ENCODE measurements at places on chromosomes 4 and X.

GRCh38 chr4:69096111-69096656 is at the start of gene UGT2B7:
TSS of gene UGT2B7 (plus strand) at chr4:69096474. CDS start at chr4:69096521, 47 bp downstream.
- no peak for DNase-seq

- DNase-seq, result no peak
These were observed 194.6 kb upstream of the C1QTNF7 start for GRCh38 chr4:15233264-15233597.

DNA sequence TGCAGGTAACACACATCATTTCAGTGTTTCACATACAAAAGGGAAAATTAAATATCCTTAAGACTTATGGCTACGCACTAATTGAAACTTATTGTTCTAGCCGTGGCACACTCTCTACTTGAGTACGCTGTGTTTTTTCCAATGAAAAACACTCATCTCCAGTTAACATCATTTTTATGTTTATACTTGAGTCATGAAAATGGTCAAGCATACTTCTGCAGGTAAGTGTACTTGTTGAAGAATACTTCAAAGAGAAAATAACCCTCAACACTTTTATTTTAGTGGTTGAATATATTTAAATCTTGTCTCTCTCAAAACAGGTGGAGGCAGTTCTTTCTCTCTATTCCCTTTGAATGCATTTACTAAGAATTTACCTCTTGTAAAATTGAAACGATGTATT is 538.7 kb upstream of the PCDH7 start:
- no peak for DNase-seq

DNA sequence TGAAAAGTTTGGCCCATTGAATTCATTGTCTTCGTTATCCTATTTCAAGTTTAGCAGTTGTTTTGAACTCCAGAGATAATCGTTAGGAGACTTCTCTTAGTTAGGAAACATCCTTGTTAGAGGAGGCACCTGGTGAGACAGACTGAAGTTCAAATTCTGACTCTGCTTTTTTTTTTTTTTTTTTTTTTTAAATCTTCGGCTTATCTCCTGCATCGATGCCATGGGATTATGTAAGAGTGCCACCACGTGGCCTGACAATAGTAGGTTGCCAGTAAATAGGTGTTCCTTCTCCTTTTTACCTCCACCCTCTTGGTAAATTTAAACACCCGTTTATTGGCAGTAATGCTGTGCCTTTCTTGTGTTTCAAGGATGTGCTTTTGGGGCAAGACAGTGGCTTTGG is 149.3 kb downstream of the SOWAHB start:
- no peak for DNase-seq

DNA sequence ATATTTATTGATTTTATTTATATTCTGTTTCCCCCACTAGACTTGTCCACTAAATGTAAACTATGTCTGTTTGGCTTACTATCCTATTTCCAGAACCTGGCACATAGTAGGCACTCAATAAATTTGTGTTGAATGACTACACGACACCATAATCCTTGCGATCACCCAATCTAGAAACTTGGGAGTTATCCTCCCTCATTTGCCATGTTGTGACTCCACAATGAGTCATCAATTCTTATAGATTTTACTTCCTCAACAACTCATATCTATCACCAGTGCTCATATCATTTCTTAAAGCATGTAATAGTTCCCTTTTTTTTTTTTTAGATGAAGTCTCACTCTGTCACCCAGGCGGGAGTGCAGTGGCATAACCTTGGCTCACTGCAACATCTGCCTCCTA is 39.9 kb upstream of the VAMP7 start:
- DNase-seq, result no peak

- DNase-seq, result no peak
These were observed 2.3 kb upstream of the FOXP3 start for GRCh38 chrX:49266523-49267445.

GRCh38 chr4:6063684-6064083 is 45.5 kb upstream of the C4orf50 start:
- DNase-seq, result no peak

GRCh38 chr4:158313566-158313965 is 103.3 kb downstream of the TMEM144 start:
- DNase-seq, result no peak

- DNase-seq, result no peak
These were observed 53.1 kb upstream of the TSPAN5 start for GRCh38 chr4:98711526-98711925.

- DNase-seq, result no peak
These were observed 54.2 kb downstream of the ENOX2 start for GRCh38 chrX:130848763-130849162.

DNA sequence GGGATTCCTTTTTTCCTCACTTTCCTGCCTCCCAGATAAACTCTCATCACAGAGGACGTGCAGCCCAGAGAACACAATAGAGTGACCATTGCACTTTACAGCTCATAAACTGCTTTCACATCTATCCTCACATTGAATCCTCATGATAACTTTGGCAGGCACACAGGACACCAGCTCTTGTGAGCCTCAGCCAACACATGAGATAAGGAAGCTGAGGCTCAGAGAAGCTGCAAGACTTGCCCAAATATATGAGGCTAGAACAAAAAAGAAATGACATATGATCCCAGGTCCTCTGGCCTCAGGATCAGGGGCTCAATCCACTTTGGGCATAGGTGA is 85.0 kb upstream of the CPEB2 start:
- DNase-seq, result no peak

DNA sequence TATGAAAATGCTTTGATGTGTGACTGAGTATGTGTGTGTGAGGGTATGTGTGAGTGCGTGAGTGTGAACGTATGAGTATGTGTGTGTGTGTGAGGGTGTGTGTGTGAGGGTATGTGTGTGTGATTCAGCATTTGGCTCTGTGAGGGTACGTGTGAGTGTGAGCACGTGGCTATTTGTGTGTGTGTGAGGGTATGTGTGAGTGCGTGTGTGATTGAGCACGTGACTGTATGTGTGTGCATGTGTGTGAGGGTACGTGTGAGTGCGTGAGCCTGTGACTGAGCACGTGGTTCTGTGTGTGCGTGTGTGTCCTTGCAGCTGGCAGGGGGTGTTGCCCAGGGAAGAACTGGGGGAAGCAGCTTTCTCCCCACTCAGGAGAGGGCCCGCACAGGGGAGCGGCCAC is 16.1 kb upstream of the PPP2R3B start:
- no peak for DNase-seq

GRCh38 chr4:182552948-182553347 is 309.7 kb downstream of the TENM3 start:
- no peak for DNase-seq

GRCh38 chrX:30930679-30931078 is 41.6 kb upstream of the TAB3 start:
- no peak for DNase-seq

DNA sequence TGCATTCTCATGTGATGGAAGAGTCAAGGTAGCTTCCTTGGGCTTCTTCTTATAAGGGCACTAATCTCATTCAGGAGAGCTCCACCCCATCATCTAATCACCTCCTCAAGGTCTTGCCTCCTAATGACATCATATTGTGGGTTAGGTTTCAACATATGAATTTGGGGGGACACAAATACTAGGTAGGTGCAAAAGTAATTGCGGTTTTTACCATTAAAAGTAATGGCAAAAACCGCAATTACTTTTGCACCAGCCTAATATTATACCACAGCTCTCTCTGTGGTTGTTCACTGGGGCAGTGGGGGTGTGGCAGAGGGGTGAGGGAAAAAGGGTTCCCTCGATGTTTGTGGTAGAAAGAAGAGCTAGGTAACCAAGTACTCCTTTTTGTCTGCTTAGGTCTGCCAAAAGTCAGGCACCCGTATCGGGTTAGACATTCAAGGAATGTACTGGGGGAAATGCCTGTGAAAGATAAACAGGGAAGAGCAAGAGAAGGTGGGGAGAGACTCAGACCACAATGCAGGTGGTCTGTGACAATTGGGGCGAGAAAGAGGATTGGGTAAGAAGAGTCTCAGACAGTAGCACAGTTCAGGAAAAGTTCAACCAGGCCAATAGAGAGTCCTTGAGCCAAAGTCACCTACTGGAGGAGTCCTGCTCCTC is 78.9 kb upstream of the MTM1 start:
- DNase-seq, result no peak

DNA sequence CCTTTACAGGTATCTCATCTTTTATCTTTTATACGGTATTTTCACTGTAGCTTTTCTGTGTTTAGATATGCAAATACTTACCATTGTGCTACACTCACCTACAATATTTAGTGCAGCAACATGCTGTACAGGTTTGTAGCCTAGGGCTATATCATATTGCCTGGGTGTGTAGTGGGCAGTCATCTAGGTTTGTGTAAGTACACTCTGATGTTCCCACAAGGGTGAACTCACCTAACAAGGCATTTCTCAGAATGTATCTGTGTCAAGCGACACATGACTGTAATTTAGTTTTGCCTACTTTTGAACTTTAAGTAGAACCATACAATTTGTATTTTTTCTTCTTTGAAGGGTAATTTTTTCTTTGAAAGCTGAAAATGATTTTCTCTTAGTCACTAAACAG is 54.2 kb upstream of the SLC10A4 start:
- no peak for DNase-seq

DNA sequence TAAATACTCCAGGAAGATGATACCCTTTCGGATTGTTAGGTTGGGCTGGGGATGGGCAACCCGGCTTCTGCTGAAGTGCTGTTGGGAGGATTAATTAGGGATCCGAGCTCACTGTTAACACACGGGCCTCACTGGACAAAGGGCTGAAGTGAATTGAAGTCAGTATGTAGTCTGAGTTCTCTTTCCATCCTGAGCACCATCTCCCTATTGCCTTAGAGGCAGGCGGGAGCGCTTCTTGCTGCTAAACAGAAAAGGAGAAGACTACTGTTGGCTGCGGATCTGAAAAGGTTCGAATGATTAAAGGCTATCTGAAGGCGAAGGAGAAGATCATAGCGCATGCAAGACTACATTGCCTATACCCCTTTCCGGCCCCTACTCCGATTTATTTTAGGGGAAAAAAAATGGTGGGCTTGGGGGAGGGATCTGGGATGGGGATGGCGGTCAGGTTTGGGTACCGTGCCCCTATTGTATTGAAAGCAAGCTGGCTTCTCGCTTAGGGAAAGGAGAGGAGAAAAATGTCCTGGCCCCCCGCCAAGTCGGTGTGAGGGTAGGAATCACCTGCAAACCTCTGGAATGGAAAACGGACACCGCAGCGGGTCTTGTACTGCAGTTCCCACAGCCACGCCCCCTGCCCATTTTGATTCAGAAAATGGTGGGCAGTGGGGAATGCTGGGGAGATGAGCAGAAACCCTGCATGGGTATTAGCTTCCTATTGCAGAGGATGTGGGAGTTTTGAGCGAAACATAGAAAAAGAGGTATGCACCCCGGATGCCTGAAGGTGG is 22.3 kb downstream of the MORF4L2 start:
- DNase-seq, result no peak

- no peak for DNase-seq
These were observed 66.9 kb upstream of the WDR17 start for GRCh38 chr4:175998782-175999181.

DNA sequence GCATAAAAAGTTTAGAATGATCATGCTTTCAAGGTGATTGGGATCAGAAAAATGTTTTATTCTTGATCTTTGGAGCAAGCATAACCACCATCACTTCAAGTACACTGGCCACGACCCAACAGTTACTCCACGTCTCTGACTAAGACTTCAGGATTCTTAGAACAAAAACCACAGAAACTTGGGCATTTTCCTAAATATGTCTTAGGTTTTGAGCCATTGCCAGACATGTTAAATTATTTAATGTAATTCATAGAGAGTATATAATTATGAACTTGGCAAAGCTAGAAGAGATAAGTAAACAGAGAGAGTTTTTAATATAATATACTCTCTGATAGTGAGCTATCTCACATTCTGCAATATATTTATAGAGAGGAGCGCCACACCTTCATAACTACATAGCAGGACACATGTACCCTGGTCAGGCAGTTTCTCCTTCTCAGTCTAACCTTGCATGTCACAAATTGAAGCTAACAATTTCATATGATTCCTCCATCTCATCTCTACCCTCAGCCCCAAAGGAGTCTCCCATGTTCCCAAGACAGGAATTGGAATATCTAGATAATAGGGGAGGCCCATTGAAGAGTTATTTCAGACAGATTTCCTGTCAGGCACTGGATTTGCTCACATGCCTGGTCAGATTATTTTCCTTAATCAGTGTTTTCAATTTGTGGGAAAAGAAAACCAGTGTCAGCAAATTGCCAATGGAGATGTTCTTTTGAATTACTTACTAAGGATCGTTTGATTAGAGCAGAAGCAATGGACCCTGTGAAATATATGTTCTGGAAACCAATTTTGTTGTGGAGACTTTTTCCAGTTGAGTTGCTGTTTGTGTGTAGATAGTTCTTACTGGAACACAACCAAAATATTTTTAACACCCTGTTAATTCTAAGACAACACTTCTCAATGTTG is 61.7 kb upstream of the GUCY1A1 start:
- DNase-seq, result peak; percentile 86

GRCh38 chrX:49233887-49234555 is 881 bp upstream of the CACNA1F start:
- DNase-seq, result no peak

GRCh38 chrX:2432298-2432863 is 68.4 kb downstream of the DHRSX start:
- no peak for DNase-seq

GRCh38 chrX:15929194-15929593 is 74.6 kb upstream of the AP1S2 start:
- DNase-seq, result no peak

DNA sequence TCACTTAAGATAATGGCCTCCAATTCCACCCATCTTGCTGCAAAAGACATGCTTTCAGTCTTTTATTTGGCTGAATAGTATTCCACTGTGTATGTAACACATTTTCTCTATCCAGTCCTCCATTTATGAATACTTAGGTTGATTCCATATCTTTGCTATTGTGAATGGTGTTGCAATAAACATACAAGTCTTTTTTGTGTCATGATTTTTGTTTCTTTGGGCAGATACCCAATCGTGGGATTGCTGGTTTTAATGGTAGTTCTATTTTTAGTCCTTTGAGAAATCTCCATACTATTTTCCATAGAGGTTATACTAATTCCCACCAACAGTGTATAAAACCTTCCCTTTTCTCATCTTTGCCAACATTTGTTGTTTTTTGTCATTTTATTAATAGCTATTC is 180.9 kb downstream of the SMIM20 start:
- DNase-seq, result no peak

DNA sequence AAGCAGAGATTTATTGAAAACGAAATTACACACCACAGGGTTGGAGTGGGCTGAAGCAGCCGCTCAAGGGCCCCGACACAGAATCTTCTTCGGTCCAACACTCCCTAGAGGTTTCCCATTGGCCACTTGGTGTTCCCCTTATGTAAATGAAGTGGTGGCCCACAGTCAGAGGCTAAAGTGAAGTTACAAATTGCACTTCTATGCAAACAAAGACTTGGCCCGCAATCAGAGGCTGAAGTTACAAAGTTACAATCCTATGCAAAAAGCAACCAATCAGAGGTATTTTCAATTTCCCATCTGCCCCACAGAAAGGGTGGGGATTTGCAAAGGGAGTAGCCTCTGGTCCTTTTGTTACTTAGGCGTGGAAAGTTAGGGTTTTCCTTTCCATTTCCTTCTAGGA is 35.7 kb upstream of the SLC25A43 start:
- DNase-seq, result no peak

- DNase-seq, result no peak
These were observed 31.5 kb upstream of the KLHL2 start for GRCh38 chr4:165175879-165176278.

Data from fibroblast of the conjunctiva (primary cell).